Activated CD4-positive, alpha-beta memory T cell treated with anti-CD3 and anti-CD28 coated beads, Interleukin-2, amount 10 ng/mL, durations not matched to agents 7 days and 5 days (primary cell): ENCODE measurements at places on chromosomes 5 and 9.
A peak's percentile ranks its signal among the peaks of the same experiment; 100 is the strongest.

GRCh38 chr9:84315278-84315877 lies 25.2 kb downstream of the SLC28A3 start:
- DNase-seq: peak; percentile 60

GRCh38 chr9:107782381-107782780 lies 292.8 kb upstream of the KLF4 start:
- DNase-seq: no peak

DNA sequence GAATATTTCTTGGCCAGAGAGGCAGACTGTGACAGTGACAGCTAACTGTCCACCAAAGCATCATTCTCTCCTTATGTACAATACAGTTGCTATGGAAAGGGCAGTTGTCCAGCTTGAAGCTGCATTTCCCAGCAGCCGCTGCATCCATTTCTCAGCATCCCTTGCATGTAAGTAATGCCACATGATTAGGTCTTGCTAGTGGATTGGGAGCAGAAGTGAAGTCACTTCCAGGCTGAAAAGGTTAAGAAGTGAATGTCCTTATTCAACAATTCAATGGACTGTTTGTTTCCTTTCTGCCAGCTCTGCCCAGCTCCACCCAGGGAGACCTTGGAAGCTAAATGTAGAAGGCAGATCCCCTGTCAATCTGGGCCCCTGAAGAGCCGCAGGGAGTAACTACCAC lies 26.1 kb upstream of the RETREG1 start:
- DNase-seq: no peak

DNA sequence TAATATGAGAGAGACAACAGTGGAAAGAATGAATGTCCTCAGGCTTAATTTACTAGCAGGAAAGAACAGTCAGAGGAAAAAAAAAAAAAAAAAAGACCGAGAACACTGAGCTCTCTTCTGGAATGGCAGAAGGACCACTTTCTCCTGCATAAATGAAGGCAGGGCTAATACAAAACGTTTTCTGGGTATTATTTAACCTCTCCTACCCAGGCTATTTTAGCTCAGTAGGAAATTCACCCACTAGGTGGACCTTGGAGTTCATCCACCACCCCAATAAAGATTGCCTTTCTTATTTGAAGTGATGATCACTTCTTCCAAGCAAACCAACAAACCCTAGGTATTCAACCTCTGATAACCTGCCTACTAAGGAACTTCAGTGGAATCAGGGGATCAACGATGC lies 3.7 kb downstream of the GLIS3 start:
- no peak for DNase-seq

DNA sequence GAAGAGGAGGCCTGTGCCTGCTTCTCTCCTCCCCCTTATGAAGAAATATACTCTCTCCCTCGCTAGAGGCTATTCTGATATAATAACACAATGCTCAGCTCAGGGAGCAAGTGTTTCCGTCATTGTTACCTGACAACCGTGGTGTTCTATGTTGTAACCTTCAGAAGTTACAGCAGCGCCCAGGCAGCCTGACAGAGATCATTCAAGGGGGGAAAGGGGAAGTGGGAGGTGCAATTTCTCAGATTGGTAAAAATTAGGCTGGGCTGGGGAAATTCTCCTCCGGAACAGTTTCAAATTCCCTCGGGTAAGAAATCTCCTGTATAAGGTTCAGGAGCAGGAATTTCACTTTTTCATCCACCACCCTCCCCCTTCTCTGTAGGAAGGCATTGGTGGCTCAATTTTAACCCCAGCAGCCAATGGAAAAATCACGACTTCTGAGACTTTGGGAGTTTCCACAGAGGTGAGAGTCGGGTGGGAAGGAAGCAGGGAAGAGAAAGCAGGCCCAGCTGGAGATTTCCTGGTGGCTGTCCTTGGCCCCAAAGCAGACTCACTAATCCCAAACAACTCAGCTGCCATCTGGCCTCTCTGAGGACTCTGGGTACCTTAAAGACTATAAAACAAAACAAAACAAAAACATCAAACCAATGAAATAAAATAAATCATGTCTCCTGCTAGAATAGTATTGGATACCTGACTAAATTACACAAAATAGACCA lies 1.3 kb downstream of the TMEM174 start:
- DNase-seq: no peak

DNA sequence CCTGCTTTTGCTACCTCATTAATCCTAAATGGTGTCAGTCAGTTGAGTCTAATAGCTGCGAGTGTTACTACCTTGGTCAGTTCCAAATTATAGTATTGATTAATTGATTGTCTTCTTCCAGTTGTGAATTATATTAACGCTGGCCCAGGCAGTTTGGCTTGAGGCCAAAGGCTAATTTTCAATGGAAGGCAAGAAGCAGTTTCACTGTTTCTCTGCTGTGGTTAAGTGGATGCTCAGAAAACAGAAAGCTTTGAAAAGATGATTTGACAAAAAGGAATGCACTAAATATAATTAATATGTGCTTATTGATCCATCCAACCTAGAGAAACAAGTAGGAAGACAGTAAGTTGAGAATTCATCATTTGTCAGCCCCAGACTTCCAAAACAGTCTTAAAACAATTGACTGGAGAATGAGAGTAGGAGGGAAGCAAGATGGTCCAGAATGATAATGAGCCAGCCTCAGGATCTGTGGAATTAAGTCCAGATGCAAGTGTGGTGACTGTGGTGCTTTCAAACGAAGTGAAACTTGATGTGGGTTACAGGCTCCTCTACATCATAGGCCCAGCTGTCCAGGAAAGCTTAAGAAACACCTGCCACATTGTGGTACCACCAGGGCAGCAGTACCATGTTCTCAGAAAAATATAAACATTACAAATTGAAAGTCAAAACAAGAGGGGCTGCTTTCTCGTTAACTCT lies 1371.0 kb upstream of the DMAC1 start:
- no peak for DNase-seq

GRCh38 chr5:78819166-78819565 lies 165.9 kb downstream of the ARSB start:
- no peak for DNase-seq

- no peak for DNase-seq
Measured at GRCh38 chr5:83965441-83965840, 244.8 kb upstream of the HAPLN1 start.

- no peak for DNase-seq
Measured at GRCh38 chr9:75054368-75055001, 26.4 kb upstream of the CARNMT1 start.

- DNase-seq: peak; percentile 39
Measured at GRCh38 chr9:112699230-112699629, 18.7 kb downstream of the INIP start.

DNA sequence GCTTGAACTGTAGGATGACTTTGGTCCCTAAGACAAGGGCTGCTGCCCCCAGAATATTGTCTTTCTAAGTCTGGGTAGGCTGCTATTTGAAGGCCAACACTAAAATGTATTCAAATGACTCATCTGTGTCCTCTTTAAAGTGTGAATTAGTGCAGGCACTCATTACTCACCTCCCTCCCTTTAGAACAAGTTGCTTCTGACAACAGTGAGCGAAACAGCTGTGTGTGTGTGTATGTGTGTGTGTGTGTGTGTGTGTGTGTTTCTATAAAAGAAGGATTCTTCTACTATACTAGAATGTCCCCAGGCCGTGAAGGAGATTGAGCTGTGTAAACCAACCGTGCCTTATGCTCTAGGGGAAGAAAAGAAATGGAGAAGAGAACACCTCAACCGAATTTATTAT lies 1337.2 kb downstream of the PTPRD start:
- DNase-seq: no peak

- peak; percentile 93 for DNase-seq
Measured at GRCh38 chr5:160421625-160422258, at the start of gene PTTG1. TSS of gene PTTG1 (plus strand) at chr5:160421855. CDS start at chr5:160422313, 458 bp downstream.

DNA sequence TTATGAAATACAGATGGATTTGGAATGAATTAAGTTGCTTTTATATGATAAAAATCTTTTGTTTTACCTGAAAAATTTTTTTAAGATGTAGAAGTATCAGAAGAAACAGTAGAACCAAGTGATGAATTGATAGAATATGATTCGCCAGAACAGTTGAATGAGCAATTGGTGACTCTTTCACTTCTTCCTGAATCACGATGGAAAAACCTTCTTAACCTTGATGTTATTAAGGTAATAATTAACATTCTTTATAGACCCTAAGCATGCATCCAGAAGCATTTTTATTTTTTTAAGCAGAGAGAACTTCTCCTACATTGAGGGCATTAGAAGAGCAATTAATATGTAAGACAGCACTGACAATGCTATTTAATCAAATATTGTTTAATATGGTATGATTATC lies 28.8 kb downstream of the WDR36 start:
- no peak for DNase-seq

GRCh38 chr5:142901476-142902185 lies 131.5 kb downstream of the ARHGAP26 start:
- DNase-seq: no peak

- no peak for DNase-seq
Measured at GRCh38 chr9:74847478-74848152, 40.1 kb downstream of the TRPM6 start.

- DNase-seq: peak; percentile 30
Measured at GRCh38 chr5:32261198-32261597, 51.5 kb downstream of the MTMR12 start.

GRCh38 chr9:68560071-68560844 lies 19.6 kb upstream of the TMEM252 start:
- peak; percentile 58 for DNase-seq

DNA sequence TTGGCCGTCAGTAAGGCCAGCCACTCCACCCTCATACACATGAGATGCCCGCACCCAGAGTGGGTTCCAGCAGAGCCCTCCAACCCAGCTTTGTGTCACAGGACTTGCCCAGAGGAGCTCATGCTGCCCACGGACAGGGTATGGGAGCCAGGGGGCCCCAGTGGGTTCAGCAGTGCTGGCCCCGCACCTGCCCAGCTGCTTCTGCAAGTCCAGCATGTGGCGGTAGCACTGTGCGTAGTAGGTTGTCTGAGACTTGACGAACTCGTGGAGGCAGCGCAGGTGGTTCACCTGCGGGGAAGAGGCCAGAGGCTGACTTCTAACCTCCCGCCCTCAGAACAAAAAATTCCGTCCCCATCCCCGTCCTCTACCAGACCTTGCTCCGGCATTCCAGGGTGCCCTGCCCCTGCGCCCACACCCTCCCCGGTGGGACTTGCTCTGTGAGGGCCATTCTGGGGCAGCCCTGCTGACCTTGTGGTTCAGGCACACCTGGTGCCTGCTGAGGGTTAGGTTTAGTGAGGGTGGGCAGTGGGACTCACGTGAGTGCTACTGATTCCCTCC lies 18.5 kb downstream of the SH3GLB2 start:
- no peak for DNase-seq

DNA sequence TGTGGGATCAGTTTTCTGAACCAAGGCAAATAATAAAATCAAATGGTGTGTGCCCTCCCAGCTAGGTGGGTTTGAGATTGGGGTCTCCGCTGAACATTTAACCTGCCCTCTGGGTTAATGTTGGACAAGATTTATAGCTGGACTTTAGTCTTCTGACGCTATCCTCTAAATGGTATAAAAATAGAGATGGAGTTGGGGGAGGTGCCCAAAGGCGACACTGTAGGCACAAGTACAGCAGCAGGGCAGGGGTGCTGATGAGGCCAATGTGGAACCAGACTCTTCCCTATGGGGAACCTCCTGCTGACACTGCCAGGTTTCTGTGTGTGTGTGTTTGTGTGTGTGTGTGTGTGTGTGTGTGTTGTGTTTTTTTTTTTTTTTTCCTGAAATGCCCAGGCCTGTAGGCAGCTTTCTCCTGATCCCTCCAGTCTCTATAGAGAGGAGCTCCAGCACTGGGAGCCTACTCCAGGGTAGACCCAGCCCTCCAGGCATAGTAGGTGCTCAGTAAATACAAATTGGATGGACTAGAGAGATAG lies 37.9 kb downstream of the PCDH1 start:
- DNase-seq: no peak

DNA sequence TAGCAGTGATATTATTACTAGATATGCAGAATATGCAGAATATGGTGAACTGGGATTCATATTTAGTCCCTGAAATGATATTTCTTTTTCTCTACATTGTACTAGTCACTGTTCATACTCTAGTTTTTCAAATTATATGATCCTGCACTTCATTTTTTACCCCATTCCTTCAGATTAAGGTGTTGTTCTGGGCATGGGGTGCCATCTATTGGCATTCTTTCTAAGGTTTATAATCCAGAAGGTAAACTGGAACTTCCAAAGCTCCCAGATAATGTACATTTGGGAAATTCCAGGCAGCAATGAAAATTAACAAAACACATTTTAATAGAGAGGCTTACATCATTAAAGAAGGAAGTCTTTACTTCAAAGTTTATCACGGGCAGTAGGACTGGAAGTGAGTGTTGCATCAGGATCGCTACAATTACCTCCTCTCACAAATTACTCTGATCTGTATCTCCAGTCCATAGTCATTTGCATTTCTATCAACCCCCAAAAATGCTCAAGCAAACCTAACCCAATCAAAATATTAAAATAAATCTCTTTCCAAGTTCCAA lies 12.5 kb downstream of the RFX3 start:
- no peak for DNase-seq

DNA sequence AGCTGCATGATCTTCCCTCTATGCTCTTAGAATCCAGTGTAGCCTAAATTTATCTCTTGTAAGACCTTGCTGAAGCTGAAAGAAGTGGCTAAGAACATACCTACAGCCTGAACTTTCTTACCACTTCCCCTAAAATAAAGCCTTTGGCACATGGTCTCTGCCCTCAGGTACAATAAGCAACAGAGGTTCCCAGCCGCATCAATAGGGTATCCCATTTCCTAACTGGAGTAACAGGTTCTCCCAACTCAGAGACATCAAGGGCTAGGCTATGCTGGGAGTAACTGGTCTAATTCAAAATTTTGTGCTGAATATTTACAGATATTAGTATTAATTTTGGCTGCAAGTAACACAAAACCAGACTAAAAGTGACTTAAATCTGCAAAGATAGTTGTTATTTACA lies 335.8 kb upstream of the TRPC7 start:
- no peak for DNase-seq

GRCh38 chr5:104612005-104612404 lies 1049.4 kb upstream of the NUDT12 start:
- no peak for DNase-seq
